ENCODE measurements at places on chromosomes 16 and 17.

DNA sequence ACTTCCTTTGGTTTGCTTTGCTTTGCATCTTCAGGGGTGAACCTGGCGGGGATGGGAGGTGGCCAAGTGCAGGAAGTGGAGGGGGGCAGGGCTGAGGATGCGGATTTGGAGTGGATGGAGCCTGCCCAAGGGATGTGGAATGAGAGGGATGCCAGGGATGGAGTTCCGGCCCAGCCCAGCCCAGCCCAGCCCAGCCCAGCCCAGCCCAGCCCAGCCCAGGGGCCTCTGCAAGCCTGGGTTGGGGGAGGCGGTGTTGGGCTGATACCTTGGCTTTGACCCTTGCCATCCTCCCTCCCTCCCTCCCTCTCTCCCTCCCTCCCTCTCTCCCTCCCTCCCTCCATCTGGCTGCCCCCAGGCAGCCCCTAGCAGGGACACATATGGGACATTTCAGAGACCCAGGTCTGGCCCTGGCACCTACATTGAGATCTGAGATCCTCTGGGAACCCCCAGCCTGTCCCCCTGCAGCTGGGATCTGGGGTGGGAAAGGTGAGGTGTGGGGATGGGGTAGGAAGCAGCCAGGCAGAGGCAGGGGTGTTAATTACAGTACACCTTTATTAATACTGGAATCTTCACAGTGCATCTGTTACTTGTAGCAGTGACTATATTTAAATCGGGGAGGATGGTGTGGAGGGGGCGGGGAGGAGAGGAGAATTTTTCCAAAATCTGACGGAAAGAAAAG, 14.5 kb downstream of the IL34 start:
- DNase-seq: no peak

GRCh38 chr16:27149986-27150385, 53.3 kb upstream of the KDM8 start:
- DNase-seq: no peak

GRCh38 chr16:79288066-79288465, 312.5 kb downstream of the MAF start:
- no peak for DNase-seq

DNA sequence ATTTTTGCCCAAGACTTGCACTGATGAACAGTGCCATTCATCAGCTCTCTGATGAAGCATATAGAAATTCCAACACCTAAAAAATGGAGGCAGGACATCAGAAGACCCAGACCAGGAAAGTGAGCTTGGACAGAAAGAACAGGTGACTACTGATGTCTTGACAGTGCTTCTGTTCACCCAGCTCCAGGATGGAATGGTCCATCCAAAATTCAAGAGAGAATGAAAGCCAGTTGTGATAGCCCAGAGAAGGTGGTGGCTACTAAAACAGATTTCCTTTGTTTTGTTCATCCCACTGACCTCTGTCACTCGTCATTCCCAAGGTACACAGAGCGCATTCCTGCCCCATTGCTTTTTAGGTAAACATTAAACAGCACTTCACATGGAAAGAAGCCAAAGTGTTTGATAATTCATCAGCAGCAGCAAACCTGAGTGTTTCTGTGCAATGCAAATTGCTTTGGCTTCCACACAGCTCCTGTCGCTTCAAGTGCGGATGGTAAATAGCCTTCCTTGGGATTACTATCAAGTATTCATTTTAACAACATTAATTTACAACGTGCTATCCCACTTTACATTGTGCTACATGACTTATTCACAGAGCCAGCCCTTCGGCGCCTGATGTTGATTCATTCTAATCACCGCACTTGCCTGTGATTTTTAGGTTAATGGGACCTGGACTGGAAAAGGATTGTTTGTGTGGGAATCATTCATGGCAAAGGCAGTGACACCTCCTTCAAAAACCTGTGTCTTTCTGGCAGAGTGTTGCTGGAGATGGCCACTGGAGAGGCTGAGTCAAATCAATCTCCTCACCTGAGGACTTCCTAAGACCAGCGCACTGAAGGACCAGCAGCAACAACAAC, 65.1 kb upstream of the TOX3 start:
- DNase-seq: no peak

GRCh38 chr16:73949574-73950320, 346.9 kb upstream of the PSMD7 start:
- no peak for DNase-seq

DNA sequence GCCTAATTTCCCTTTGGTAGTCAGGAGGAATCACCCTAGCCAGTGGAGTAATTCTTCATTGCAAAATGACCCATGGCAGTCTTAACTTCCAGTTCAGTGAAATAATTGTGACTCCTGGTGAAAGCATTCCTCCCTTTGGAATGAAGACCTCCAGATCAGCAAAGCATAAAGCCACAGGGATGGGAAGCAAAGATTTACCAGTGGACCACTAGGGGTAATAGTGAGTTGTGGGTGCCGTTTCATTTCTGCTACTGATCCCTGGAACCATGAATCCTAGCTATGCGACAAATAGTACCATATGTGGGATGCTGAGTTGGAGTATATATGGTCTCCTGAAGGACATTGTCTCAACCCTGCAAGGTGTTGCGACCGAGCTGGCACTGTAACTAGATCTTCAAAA, 13.7 kb downstream of the DYNLL2 start:
- DNase-seq: no peak

GRCh38 chr17:13825526-13826040, 223.9 kb upstream of the HS3ST3A1 start:
- DNase-seq: no peak
